Activated CD4-positive, alpha-beta T cell treated with anti-CD3 and anti-CD28 coated beads for 24 hours (primary cell): ENCODE measurements at places on chromosomes 3 and 15.

DNA sequence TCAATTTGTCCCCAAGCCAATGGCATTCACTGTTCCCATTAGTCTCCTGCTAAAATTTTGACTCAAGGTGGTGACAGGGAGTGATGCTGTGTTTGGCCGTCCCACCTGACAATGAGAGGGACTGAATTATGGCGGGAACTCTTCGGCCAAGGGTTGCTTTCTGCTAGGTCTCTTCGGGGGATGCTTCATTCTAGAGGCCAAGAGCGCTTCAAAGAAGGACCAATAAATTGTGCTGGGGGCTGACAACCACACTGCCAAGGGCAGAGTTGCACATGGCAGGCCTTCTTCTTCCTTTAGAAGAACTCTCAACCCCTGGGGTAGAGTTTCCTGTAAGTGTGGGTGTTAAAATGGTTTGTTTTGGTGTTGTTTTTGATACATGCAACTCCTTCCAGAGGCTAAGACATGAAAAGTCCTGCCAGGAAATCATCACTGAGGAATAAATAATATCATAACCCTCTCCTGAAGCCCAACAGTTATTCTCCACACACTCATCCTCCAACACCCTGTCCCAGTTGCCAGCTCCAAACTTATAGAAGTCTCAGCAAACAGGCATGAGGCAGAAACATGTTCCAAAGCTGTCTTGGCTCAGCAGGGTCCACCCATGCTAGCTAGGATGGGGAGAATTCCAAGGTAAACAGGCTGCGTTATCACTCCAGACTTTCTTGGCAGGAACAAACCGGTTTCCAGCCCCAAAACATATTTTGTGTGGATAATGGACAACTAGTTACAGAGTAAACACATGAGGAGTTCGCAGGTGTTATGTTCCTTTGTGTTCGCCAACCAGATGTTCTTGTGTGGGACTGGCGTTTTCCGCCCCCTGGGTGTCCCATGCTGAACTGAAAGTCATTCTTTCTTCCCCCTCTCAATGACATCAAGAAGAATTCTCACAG, 396.7 kb upstream of the RGMA start:
- no peak for DNase-seq

GRCh38 chr15:62187910-62188309, 22.8 kb upstream of the C2CD4B start:
- DNase-seq: no peak

GRCh38 chr3:29128001-29128400, 152.9 kb upstream of the RBMS3 start:
- no peak for DNase-seq

DNA sequence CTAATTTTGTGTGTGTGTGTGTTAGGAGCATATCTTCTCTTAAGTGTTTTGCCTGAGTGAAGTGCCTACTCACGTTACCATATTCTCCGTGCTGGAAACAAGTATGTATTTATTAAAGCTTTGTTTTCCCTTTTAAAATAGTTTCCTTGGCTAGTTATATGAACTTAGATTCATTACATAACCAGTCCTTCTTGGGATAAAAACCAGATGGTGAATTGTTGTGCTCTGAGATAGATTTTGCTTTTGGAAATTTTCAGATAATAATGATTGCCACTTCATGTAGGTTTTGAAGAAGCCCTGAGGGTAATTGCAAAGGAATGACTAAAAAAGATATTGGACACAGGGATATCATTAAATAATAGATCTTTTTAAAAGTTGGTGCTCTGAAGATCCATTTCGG, 390.2 kb upstream of the SGO1 start:
- no peak for DNase-seq

DNA sequence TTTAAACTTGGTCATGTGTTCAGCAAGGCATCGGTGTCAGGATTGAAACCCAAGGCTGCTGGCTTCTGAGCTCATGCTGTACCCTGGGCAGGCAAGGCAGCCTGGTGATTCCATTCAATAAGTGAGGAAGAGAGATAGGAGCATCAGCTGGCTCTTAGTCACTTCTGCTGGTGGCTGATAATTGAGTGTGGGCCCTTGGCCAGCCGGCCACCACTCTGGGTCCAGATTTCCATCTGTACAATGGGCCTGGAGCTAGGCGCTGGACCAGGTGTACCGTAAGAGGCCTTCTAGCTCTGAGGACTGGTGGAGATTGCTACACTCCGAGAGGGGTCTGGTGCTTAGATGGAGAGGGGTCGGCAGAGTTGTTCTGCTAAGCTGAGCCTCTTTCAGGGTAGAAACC, 4.3 kb downstream of the CD276 start:
- no peak for DNase-seq

DNA sequence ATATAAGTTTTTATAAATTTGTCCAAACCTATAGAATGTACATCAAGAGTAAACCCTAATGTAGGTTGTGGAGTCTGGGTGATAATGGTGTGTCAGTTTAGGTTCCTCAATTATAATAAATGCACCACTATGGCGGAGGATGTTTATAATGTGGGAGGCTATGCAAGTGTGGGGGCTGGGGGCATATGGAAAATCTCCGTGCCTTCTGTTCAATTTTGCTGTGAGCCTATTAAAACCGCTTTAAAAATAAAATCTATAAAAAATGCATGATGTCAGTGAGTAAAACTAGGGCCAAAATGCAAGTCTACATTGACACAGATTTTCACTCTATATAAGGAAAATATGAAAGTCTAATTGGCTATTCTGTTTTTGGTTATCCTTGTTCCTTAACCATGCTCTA, 774.9 kb upstream of the ALCAM start:
- no peak for DNase-seq
